Activated CD8-positive, alpha-beta memory T cell treated with anti-CD3 and anti-CD28 coated beads for 24 hours (primary cell): ENCODE measurements at places on chromosomes 12 and 14.
A peak's percentile ranks its signal among the peaks of the same experiment; 100 is the strongest.

GRCh38 chr14:21990116-21990515 is 316.5 kb upstream of the OR4E1 start:
- DNase-seq, result no peak

DNA sequence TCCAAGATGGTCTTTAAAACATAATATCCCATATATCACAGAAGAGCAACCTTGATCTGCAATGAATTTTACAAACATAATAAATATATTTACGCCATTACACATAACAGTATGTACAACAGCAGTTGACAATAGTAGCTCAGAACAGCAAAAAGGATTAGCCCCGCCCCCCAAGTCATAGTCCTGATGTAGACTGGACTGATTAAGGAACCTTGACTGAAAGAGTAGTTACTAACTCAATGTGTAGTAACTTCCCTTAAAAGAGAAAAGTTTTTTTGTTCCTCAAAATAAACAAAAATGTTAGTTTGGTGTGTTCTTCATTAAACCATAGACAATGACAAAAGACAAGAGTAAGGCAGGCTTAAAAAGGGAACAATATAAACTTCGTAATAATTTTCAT is 44.5 kb downstream of the GTF2A1 start:
- DNase-seq, result no peak

- no peak for DNase-seq
Observed at GRCh38 chr14:89566180-89566579, 149.1 kb upstream of the FOXN3 start.

- DNase-seq, result peak; percentile 71
Observed at GRCh38 chr12:132834181-132834711, 5.6 kb upstream of the GOLGA3 start.

- DNase-seq, result no peak
Observed at GRCh38 chr14:52286661-52287649, 19.5 kb downstream of the PTGDR start.

DNA sequence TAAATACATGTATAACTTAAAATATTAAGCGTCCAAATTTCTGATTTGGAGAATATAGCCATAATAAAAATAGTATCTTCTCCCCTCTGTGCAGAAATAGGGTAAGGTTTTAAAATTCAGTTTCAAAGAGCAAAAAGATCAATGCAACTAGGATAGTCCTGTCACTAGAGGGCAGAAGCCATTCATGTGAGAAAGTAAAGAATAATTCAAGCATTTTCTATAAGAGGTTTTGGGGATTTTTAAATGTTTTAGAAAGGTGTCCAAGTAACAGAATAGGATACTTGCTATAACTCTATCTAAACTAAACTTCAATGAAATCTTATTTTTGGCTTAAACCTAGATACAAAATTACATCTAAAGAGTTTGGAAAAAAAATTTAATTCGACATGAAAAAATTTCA is 50.3 kb downstream of the ADAMTS20 start:
- no peak for DNase-seq

DNA sequence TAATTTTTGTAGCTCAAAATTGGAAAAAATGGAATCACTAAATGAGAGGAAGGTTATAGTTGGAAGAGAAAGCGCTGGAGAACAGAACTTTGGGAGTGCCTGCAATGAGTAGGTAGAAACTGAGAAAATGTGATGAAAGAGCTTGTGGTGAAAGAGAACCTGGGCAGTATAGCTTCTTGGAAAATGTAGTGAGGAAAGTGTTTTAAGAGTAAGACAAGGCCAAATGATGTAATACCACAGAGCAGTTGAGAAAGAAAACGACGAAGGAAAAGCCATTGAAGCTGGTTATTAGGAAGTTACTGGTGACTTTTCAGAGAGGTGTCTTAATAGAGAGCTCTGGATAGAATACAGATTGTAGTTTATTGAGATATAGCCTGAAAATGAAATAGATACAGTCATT is 255.3 kb downstream of the AEBP2 start:
- no peak for DNase-seq

DNA sequence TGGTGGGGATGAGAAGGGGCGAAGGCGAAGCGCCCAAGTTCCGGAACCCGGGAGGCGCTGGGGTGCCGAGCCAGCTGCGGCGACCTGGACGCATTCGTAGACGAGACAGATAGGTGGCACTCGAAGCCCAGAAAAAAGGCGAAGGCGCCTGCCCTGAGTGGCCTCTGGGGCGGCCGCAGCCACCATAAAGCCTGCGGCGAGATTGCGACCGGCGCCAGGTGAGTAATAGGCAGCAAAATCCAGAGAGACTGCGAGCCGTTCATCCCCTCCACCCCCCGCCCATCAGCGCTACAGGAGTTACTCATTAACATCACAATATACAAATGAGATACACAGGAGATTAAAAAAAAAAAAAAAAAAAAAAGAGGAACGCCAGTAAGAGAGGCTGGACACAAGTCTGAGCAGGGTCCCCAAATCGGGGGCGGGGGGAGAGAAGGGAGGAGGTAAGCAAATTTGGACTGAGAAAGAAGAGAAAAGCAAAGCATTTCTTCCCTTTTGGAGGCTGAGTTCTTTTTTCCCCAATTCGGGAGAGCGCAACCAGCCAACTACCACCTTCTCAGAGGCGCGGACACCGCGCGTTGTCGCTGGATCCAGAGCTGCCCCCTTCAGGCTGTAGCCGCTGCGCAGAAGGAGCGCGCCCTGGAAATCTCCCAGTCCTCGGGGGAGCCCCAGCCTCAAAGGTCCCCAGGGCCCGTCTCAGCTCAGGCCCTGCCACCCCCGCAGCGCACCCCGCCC is 15.7 kb downstream of the TBX3 start:
- no peak for DNase-seq

GRCh38 chr14:97748616-97749015 is 951.4 kb downstream of the VRK1 start:
- no peak for DNase-seq

DNA sequence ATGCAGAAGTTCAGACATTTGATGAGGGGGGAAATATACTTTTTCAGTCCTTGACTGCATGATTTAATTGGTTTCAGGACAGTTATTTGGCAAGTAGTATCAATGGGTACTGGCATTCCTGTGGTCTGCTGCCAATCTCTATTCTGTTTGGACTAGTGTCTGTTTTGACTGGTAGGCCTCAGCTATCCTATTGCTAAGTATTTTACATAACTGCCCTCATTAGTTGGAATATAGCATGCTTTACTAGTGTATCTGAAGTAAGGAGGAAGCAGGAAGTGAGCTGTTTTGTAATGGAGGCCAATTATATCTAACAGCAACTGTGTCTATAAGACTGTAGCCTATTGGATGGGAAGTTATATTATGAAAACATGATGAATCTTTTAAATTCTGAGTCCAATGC is 104.3 kb downstream of the FLRT2 start:
- no peak for DNase-seq

DNA sequence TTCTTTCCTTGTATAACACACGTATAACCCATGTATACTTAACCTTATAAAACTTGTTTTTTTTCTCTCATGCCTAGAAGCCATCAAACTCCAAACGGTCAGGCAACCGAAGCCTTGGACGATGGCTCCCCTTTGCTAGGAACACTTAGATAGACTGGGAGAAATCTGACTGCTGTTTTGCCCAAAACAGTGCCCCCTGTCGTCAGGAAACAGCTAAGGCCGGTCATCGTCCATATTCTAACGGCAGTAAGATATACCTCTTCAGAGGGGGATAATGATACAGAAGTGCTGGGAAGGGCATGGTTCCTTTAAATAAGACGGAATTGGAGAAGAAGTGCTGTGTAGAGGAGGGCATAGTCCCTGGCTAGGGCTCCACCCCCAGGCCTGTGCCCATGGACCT is 130.5 kb downstream of the SLC41A2 start:
- DNase-seq, result no peak

GRCh38 chr12:107761502-107761904 is 566 bp upstream of the PRDM4 start:
- DNase-seq, result peak; percentile 61

GRCh38 chr14:100896369-100897060 is 7.0 kb downstream of the RTL1 start:
- DNase-seq, result peak; percentile 44

DNA sequence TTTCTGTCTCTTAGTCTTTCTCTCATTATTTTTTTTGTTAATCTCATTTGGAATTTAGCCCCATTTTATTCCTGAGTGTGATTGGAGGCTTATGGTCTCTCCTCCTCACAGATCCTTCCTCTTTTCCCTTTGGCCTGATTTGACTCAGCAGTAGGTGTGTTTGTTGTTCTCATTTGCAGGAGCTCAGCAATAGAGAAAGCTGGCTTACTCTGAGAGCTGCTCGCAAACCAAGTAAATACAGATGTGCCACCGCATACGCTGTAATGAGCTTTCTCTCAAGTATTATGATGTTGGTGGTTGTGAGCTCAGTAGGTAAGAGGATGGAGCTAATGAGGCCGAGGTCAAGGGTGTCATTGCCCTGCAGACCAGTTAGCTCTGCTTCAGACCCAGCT is 206.5 kb downstream of the ETV6 start:
- DNase-seq, result no peak

GRCh38 chr14:54275997-54276725 is 120.6 kb upstream of the CDKN3 start:
- no peak for DNase-seq

DNA sequence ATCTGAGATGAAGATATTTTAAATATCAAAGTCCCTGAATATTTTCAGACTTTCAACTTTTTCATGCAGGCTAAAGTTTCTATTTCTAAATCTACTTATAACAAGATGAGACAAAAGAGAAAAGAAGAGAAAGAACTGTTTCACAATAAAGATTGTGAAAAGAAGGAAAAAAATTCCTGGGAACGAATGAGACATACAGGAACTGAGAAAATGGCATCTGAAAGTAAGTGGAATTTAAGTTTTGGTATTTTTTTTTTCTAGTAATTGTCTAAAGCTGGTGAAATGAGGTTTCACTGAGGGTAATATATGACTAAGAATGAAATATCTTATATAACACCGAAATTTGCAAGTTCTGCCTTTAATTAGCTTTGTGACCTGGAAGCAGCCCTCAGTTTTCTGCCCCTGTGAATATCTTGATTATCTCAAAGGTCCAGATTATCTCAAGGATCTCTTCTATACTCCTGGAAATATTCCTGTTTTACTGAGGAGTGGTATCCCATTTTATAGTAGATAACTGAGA is 55.7 kb upstream of the PRPF39 start:
- DNase-seq, result no peak

DNA sequence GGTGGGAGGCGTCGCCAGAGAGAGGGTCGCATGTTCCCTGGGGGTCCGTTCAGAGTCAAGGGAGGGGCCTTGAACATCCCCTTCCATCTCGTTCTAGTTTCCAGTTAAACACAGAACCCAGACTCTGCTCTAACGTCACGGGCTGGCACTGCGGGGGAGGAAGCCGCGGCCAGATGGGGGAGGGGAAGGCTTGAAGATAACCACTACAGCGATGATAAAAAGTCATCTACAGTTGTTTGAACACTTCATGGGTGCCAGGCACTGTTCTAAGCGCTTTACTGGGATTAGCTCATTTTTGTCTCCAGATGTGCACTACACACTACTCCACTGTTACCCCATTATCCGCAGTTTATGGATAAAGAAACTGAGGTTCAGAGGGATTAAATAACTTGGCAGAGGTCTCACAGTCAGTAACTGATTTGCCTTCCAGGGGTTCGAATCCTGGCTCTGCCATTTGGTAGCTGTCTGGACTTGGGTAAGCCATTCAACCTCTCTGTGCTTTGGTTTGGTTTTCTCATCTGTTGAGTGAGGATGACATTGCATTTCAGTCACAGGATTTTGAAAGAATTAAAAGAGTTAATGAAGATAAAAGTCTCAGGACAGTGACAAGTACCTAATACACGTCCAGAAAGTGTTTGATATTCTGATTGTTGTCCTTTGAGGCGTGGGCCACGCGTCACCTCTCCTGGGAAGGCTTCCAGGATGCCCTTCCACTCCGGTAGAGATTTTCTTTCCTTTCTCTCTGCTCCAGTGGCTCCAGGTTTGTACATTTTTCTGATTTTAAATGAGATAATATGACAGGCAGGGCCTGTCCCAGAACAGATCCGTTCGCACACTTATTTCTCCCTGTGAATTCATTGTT is 798 bp upstream of the RASAL1 start:
- DNase-seq, result peak; percentile 72

- no peak for DNase-seq
Observed at GRCh38 chr12:72448089-72448488, 175.9 kb downstream of the TRHDE start.

GRCh38 chr12:119006746-119007145 is 25.4 kb downstream of the SRRM4 start:
- DNase-seq, result no peak

GRCh38 chr14:25116607-25117006 is 66.7 kb upstream of the STXBP6 start:
- DNase-seq, result no peak

- DNase-seq, result no peak
Observed at GRCh38 chr12:100329800-100330199, 27.1 kb upstream of the SLC17A8 start.

GRCh38 chr14:31200702-31200990 is 6.9 kb downstream of the HECTD1 start:
- DNase-seq, result no peak

- no peak for DNase-seq
Observed at GRCh38 chr12:113248842-113249435, 27.7 kb downstream of the TPCN1 start.

- no peak for DNase-seq
Observed at GRCh38 chr12:6613776-6614512, 6.8 kb upstream of the CHD4 start.

GRCh38 chr14:24659916-24660570 is 26.1 kb upstream of the GZMB start:
- DNase-seq, result no peak

DNA sequence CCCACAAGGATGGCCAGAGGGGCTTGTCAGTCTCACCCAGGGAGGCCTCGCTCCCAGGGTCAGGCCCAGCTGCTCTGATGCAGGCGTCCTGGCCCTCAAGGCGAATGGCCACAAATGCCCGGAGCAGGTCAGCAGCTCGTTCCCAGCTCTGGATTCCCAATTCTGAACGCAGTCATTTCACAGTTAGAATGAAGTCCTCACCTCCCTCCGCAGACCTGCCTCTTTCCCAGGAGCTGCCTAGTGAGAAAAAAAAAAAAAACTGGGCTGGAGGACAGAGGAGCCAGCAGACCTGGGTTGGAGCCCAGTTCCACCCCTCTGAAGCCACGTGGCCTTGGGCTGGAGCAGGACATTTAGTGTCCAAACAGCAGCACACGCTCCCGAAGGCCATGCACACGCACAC is 62.2 kb upstream of the DIO3 start:
- DNase-seq, result no peak

DNA sequence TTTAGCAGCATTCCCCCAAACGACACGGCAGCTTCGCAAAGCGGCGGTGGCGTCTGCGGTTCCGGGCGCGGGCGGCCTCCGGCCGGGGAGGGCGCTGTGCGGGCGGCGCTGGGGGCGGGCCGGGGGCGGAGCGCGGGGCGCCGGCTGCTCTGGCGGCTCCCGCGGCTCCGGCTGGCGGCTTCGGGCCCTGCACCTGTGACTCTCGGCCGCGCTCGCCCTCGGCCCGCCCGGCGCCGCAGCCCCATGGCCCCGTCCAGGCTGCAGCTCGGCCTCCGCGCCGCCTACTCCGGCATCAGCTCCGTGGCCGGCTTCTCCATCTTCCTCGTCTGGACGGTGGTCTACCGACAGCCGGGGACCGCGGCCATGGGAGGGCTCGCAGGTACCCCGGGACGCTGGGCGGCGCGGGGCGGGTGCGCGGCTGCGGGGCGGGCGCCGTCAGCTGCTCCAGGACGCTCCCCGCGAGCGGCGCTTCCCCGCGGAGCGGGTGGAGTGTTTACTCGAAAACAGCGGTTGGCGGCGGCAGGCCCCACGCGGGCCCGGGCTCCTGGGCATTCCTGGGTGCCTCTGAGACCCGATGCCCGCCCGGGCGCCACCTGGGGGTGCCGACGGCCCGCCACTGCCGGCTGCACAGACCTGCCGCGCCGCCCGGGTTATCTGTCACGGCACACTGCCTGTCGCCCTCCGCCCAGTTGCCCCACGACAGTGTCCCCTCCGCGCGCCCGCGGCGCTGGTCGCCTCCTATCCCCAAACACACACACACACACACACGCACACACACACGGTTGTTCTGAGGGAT is at the start of gene SLC48A1:
Gene SLC48A1 (plus strand): TSS at position 177 of the 796 bp plus-strand sequence. CDS start 67 bp downstream, at position 244.
- peak; percentile 86 for DNase-seq
